Epithelial cell of alveolus of lung (primary cell): ENCODE measurements at places on chromosomes 7 and 10. TPM values are rescaled to one million over a fixed set of nuclear protein-coding genes. Genes with fewer than 3 reads are reported as not detected.

Gene ADRB1
- 0.13 TPM in 1 of 2 replicates, not detected in the other for total RNA-seq

Gene SUN3
- not detected in 2 replicates for total RNA-seq

Gene INSYN2A
- 0.91 and 4.4 TPM in 2 replicates for total RNA-seq

Gene ZPBP
- total RNA-seq, result not detected in 2 replicates

Gene RBM48
- total RNA-seq, result 4.5 and 9.4 TPM in 2 replicates
